ENCODE measurements at places on chromosomes 12 and 14. TPM values are rescaled to one million over a fixed set of nuclear protein-coding genes. Genes with fewer than 3 reads are reported as not detected.

Gene OR6C76
- polyA plus RNA-seq = not detected

Gene LRRK2
- polyA plus RNA-seq = 10.4 TPM

Gene KRT79
- 25.8 TPM for polyA plus RNA-seq

Gene CCDC59
- 88.1 TPM for polyA plus RNA-seq

- DNase-seq = no peak
- H3K27ac ChIP-seq = no peak overlapping the region
- H3K27me3 ChIP-seq = no peaks in the 10 kb centered on the region
- no peaks in the 10 kb centered on the region for H3K4me1 ChIP-seq
Measured at GRCh38 chr14:58746261-58746660, 108.5 kb downstream of the DACT1 start.

DNA sequence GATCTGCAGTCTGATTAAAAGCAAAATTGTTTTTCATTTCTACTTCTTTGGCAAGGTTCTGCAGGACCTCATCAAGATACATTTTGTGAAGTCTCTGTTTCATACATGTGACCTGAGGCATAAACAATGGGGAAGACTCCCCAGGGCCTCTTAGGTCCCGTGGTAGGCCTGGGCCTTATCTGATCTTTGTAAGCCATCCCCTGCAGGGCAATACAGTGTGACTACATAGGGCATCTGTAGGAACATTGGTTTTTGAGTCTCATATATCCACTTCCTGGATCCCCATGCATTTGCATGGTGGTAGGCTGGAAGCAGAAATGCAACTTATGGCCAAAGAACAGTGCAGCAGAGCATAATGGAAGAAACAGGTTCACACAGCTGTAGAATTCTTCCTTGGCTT lies 6.0 kb downstream of the FAR2 start:
- H3K4me1 ChIP-seq = peaks cover 9% of the 10 kb centered on the region
- no peak for DNase-seq
- H3K4me3 ChIP-seq = no peak overlapping the region
- H3K36me3 ChIP-seq = no peaks in the 10 kb centered on the region

- no peaks in the 10 kb centered on the region for H3K4me1 ChIP-seq
- no peaks in the 10 kb centered on the region for H3K27me3 ChIP-seq
- H3K27ac ChIP-seq = no peak overlapping the region
- H3K4me3 ChIP-seq = no peak overlapping the region
- peaks cover 5% of the 10 kb centered on the region for H3K36me3 ChIP-seq
- no peak for DNase-seq
Measured at GRCh38 chr12:8057839-8058238, 8.3 kb downstream of the C3AR1 start.

- H3K27me3 ChIP-seq = no peaks in the 10 kb centered on the region
- no peak overlapping the region for H3K27ac ChIP-seq
- no peak overlapping the region for H3K4me3 ChIP-seq
- H3K4me1 ChIP-seq = no peaks in the 10 kb centered on the region
Measured at GRCh38 chr12:49049566-49050224, 10.9 kb downstream of the KMT2D start.

DNA sequence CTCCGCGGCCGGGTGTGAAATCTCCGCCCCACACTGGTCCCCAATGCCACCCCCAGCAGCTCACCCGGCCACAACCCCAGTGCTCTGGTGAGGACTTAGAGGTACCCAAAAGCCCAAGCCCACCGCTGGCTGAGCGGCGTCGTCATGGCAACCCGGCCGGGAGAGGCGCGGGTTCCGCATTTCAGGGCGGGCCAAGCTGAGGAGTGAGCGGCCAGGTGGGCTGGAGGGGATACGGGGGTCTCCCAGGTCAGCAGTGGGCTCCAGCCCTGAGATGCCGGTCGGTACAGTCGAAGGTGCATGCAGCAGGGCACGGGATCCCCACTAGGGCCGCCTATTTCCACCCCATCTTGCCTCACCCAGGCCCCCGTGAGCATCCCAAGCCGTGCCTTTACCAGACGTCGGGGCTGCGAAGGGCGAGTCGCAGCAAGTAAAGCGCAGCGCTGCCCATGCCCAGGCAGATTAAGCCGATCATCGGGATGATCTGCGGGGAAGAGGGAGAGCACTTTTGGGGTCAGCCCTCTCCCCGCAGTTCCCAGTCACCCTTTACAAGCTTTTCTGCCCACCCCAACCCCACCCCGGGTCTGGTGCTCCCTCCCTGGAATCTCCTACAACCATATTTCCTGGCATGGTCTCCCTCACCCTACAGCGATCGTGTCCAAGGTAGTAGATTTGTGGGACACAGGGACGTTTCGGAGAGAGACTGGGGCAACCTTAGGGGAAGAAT lies 6.9 kb downstream of the SHMT2 start:
- no peak overlapping the region for H3K27ac ChIP-seq
- peaks cover 38% of the 10 kb centered on the region for H3K36me3 ChIP-seq
- no peak for DNase-seq
- H3K4me1 ChIP-seq = peaks cover 26% of the 10 kb centered on the region
- peaks cover 71% of the 10 kb centered on the region for H3K27me3 ChIP-seq
- no peak overlapping the region for H3K4me3 ChIP-seq

DNA sequence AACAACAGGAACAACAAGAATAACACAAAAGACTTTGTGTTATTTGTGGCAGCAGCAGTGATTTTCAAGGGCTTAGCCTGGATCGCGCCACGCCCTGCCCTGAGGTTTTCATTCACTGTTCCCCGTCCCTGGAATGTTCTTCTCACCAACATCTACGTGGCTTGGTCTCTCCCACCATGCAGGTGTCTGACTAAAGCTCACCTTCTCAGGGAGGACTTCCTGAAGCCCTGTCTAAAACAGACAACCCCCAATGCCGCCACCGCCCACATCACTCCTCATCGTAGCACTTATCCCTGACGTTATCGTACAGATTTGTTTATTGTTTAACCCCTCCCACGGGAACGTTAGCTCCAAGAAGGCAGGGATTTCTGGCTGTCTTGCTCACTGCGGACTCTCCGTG lies 40.4 kb downstream of the P2RX4 start:
- H3K4me1 ChIP-seq = no peaks in the 10 kb centered on the region
- H3K36me3 ChIP-seq = peaks cover 36% of the 10 kb centered on the region
- H3K27me3 ChIP-seq = no peaks in the 10 kb centered on the region
- no peak for DNase-seq
- no peak overlapping the region for H3K4me3 ChIP-seq

DNA sequence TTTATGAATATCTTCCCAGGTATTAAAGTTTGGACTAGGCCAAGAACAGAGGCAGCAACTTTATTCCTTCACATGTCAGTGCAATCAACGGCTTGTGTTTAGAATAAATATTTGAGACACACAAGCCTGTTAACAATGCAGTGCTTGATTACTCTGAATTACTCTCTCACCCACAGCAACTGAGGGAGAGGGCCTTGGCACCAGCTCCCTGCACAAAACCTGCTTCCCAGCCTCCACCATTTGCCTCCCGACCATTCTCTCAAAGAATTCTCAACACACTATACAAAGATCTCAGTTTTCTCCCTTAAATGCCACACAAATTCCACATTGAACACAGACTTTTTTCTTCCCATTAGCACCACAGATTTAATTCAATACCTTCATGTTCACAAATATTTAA lies 77.0 kb downstream of the STON2 start:
- no peaks in the 10 kb centered on the region for H3K27me3 ChIP-seq
- no peak overlapping the region for H3K27ac ChIP-seq
- H3K4me3 ChIP-seq = no peak overlapping the region
- no peaks in the 10 kb centered on the region for H3K36me3 ChIP-seq

DNA sequence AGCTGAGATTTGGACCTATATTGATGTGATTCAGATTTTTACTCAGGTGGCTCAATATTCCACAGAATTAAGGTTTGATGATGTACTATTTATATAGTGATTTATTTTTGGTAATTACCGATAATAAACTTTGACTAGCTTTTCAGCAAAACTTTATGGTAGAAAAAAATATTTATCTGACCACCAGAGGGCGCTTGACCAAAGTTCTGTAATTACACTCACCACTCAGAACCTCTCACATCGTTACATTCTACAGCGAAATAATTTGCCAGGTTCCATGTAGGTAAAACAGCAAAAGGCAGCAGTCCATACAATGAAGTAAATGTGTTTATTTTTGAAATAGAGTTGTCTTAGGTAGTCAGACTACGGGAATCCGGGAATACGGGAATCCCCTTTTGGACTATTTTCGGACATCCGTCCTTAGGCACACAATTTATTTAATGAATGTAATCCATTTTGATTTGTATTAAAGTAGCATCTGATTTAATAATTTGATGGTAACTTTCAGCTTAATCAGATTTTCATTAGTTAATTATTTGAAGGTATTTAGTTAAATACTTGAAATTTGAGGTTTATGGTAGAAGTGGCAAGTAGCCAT lies 143.0 kb upstream of the DDHD1 start:
- H3K4me1 ChIP-seq = no peaks in the 10 kb centered on the region
- no peak overlapping the region for H3K4me3 ChIP-seq
- DNase-seq = no peak
- no peak overlapping the region for H3K27ac ChIP-seq
- H3K36me3 ChIP-seq = no peaks in the 10 kb centered on the region

GRCh38 chr14:73307261-73307660 lies 70.0 kb downstream of the PAPLN start:
- H3K36me3 ChIP-seq = no peaks in the 10 kb centered on the region
- H3K4me1 ChIP-seq = peaks cover 3% of the 10 kb centered on the region
- H3K27ac ChIP-seq = no peak overlapping the region
- no peaks in the 10 kb centered on the region for H3K27me3 ChIP-seq

DNA sequence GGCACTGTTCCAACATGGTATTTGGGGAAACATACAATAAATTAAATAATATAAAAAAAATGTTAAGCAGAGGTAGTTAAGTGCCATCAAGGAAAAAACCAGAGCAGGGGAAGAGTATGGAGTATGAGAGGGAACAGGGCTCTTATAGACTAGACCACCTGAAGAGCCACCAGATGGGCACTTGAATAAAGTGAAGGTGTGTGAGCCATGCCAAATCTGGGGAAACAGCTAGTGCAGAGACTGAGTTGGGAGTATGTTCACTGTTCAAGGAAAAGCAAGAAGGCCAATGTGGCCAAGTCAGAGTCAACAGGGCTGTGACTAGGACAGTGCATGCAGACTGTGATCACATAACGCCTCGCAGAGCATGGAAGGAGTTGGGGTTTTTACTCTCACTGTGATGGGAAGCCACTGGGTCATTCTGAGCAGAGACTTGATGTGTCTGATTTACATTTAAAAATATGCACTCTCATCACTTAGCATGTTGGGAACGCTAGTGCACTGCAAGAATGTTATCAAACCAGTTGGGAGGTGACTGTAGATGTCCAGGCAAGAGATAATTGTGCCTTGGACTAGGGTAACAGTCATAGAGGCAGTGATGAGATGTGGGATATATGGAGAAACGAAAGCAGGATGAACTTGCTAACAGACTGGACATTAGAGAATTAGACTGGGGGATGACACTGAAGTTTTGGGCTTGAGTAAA lies 25.6 kb downstream of the NDUFA12 start:
- no peak overlapping the region for H3K4me3 ChIP-seq
- H3K36me3 ChIP-seq = peaks cover 1% of the 10 kb centered on the region
- H3K27ac ChIP-seq = no peak overlapping the region
- no peaks in the 10 kb centered on the region for H3K27me3 ChIP-seq
- no peak for DNase-seq
